ENCODE measurements at places on chromosomes 2 and 18.

DNA sequence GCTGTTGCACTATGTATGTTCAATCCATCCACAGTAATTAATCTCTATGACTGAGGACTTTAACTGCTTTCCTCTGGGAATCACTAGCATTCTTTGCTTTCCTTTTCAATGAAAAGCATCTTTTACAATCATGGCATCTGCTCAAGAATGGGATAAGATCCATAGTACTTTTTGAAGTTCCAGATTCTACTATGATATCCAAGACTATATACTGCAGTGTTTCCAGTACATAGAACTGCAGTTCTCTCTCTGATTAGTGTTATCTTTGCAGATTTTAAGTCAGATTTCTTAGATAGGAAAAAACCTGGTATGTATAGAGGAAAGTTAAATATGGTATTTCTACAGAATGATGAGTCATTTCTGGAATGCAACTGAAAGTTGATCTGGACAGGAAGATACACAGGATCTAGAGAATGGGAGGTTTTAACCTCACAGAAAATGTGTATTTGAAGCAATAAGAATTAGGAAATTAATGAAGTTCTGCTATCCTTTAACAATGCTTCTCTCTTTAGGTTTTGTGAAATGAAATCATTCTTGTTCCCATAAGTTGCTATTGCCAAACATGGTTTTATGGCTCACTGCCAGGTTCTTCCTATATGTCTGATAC is 670.7 kb downstream of the ERBB4 start:
- DNase-seq = no peak

DNA sequence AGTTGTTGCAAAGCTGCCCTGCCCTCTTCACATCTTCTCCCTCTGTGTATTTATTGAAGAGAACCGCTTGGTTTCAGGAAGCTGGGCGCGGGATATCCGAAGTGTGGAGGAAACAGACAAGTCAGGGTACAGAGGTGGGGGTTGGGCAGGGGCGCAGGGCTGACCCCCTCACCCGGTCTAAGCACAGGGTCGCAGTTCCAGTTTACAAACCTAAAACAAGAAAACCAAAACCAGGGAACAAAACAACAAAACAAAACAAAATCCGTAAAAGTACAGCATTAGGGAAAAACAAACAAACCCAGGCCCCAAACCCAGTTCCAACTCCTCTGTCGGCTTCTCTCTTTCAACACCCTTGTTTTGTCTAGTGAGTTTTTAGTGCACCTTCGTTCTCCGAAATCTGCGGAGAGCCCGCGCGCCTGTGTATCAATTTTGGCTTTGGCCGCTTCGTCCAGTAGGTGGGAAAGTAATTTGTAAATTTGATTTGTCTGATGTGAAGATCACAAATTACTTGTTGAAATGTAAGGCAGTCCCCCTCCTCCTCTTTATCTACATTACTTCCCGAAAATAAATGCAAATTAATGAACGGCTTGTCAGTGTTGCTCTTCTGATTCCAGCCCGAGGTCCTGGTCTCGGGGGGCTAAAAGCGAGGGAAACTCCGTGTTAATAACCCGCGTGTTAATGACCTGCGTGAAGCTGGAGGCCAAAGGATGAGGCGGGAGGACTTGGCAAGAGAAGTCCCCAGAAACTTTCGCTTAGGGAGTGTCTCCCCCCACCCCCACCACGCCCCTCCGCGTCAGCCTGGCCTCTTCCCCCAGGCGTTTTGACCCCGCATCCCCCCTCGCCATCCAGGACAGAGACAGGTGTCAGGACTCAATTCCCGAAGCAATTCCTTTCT is 6.9 kb downstream of the OTX1 start:
- DNase-seq = peak; percentile 45

- DNase-seq = no peak
Observed at GRCh38 chr2:119177171-119177837, 18.8 kb upstream of the C1QL2 start.

DNA sequence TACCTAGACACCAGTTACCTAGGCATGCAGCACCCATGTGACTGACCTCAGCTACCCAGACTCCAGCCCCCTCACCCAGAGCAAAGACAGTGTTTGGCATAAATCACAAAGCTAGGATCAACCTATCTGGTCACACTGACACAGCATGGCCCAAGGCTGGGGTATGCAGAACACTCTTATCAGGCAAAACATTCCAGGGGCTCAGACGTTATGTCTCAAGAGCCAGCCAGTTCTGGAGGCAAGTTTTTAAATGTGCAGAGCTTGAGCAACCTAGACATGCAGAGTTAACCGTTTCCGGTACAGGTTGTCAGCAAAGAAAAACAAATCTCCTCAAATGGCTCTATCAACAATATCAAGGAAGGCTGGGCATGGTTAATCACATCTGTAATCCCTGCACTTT is 92.8 kb downstream of the AP1S3 start:
- DNase-seq = no peak

DNA sequence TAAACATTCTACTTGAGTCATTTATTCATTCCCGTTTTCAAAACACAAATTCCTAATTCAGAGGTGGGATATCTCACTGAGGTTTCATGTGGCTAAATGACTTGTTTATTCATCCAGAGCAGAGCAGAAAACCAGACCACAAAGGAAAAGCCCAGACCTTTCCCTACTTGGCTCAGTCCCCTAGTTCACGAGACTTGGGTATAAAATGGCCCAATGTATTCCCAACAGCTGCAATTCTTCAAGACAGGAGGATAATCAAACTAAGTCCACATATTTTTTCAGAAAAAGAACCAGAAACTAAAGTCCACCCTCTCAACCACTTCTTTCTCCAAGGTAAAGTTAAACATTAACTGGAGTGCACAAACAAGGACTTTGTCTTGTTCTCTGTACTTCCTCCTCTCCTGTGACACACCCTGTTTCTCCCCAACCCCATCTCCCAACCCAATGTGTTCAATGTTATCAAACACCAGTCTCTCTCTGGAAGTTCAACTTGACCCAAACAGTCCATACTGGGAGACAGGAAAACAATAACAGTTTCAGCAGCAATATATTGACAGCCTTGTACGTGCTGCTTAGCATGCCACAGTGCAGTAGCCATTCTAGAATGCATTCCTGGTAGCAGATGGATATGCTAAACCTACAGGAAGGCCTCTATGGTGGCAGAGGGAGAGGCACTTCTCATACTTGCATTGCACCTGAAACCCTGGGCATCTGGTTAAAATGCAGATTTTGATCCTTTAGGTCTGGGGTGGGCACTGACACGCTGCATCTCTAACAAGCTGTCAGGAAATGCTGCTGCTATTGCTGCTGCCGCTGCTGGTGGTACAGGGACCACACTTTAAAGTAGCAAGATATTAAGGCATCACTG is 110.7 kb downstream of the INO80D start:
- peak; percentile 89 for DNase-seq

- no peak for DNase-seq
Observed at GRCh38 chr2:38997781-38998180, 108.1 kb downstream of the ARHGEF33 start.

- DNase-seq = no peak
Observed at GRCh38 chr2:96841701-96842495, 1.9 kb downstream of the ANKRD23 start.

- DNase-seq = no peak
Observed at GRCh38 chr2:62178741-62179271, 17.1 kb upstream of the B3GNT2 start.

- no peak for DNase-seq
Observed at GRCh38 chr2:21046506-21046905, 2.6 kb upstream of the APOB start.

DNA sequence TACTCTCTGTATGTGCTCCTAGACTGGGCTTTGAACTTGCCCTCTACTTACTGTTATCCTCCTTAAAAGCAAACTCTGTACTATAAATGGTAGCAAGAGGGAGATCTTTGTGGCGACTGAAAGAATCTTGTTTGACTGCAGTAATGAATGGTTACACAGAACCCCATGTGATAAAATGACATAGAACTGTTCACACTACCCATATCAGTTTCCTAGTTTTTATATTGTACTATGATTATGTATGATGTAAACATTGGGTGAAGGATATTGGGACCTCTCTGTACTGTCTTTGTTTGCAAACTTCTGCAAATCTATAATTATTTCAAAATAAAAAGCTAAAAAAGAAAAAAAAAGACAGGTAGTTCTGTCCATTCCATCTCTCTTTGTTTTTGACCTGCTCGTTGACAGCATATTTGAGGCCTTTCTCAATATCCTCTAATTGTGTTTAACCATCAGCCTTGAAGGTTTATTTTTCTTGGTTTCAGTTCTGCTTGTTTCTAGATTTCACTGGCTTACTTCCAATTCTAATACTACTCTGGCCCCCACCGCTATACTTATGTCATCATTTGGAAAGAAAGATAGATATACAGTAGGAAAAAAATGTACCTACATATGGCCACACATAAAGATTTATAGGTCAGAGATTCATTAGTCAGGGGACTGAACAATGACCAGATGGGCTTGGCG is 79.2 kb upstream of the MYO3B start:
- DNase-seq = no peak

- no peak for DNase-seq
Observed at GRCh38 chr2:18940184-18940583, 350.8 kb upstream of the NT5C1B start.

- no peak for DNase-seq
Observed at GRCh38 chr2:148812306-148812705, 62.7 kb upstream of the KIF5C start.

DNA sequence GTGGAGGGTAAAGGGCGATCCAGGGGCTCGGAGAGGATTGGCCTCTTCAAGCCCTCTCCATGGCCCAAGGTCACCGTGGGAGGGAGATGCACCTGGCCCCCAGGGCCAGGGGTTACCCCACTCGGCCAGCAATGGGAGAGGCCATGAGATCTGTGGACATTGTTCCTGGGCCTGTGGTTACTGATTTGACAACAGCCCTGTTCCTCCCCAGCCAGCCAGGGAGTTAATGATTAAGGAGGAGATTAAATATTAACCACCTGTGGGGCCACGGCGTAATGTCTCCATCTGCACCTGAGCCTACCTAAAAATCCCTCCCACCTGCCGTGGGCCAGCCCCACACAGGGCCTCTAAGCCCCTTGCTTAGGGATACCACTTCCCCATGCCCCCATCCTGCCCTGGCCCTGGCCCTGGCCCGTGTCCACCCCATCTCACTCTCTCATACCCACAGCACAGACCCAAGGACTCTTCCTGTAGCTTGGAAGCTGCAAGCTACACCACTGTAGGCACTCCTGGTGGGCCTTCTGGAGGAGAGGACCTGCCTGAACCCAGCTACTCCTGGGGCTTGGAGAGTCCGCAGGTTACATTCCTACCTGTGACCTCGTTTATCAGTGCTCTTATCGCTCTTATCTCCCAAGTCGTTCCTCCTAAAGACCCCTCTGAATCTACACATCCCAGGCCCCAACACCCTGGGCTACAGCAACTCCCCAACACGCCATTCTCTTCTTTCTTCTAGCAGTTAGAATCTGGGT is 32.1 kb downstream of the ZFP36L2 start:
- DNase-seq = peak; percentile 86

GRCh38 chr2:113057117-113057516 is 1.9 kb upstream of the IL36RN start:
- no peak for DNase-seq

DNA sequence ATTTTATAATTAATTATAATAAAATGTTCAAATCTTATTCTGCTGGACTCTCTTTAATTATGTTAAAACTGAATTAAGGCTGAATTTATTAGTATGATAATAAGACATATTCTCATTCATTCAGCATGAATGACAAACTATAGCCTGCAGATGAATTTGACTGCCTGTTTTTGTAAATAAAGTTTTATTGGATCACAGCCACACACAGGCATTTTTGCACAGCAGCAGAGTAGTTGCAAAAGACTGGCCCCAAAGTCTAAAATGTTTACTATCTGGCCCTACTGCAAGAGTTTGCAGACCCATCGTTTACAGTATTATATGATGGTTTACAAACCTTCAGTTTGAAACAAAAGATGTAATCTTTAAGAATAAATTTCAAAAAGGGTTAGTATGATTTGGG is 58.6 kb downstream of the RMDN2 start:
- DNase-seq = no peak

- DNase-seq = peak; percentile 53
Observed at GRCh38 chr2:109284826-109285225, 155.8 kb downstream of the SH3RF3 start.

GRCh38 chr2:50687327-50687726 is 344.6 kb downstream of the NRXN1 start:
- no peak for DNase-seq

DNA sequence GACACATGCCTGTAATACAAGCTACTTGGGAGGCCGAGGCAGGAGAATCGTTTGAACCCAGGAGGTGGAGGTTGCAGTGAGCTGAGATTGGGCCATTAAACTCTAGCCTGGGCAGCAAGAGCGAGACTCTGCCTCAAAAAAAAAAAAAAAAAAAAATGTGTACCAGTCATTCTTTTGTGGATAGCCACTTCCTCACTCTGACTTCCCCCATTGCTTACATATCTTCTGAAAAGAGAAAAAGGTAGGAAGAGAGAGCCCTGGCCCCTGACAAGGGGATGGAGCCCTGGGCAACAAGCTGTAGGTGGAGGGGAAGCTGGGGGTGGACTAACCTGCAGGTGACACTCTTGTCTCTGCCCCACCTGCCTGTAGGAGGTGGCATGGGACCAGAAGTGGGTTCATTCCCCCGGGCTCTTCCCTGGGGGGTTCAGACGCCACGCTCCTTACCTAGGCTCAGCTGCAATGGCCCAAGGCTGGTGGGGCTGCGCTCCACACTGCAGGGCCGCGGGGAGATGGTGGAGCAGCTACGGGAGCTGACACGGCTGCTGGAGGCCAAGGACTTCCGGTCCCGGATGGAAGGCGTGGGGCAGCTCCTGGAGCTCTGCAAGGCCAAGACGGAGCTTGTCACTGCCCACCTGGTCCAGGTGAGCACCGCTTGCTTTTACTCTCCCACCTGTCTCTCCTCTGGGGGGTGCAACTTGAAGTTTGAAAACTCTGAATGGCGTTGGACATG is 39.1 kb downstream of the PCARE start:
- no peak for DNase-seq

- DNase-seq = no peak
Observed at GRCh38 chr2:111039628-111040383, 80.9 kb upstream of the BCL2L11 start.

GRCh38 chr2:148614014-148614321 is 30.6 kb upstream of the EPC2 start:
- peak; percentile 53 for DNase-seq

DNA sequence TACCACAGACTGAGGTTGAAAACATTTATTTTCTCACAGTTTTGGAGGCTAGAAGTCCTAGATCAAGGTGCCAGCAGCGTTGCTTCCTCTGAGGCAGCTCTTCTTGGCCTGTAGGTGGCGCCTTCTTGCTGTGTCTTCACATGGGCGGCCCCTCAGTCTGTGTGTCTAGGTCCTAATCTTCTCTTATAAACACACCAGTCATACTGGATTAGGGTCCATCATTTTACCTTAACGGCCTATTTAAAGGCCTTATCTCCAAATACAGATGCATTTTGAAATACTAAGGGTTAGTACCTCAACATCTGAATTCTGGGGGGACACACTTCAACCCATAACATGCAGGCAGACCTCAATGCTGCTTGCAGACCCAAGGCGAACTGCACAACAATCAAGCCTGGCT is 4.4 kb upstream of the RMC1 start:
- peak; percentile 67 for DNase-seq

All from kidney (tissue), 22 donors.